ENCODE measurements at places on chromosomes 6 and 20.
A peak's percentile ranks its signal among the peaks of the same experiment; 100 is the strongest.

GRCh38 chr20:5881703-5882102, 68.6 kb downstream of the TRMT6 start:
- DNase-seq, result no peak

DNA sequence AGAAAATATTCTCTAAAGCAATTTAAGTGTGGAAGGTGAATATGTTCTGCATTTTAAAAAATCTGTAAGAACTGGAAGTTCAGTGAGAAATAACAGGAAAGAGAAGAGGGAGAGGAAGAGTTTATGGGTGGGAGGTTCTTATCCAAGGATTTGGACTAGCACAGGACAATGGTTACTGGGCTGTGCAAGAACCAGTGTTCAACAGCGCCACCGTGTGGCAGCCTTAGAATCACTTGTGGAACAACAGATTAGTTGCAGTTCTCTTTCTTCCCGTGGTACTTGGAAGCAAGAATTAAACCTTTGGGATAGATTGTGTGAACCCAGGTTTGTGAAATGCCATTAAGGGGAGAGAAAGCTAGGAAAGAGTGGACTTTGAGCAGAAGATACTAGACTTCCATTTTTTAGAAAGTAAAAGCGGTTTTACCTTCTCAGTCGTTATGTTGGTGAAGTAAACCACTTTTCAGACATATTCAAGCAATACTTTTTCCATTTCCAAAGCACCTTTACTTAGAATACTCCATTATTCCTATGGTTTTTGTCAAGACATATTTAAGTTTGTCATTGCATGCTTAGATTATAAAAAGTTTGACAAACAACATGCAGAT, 436.7 kb downstream of the RNF144B start:
- peak; percentile 41 for DNase-seq

DNA sequence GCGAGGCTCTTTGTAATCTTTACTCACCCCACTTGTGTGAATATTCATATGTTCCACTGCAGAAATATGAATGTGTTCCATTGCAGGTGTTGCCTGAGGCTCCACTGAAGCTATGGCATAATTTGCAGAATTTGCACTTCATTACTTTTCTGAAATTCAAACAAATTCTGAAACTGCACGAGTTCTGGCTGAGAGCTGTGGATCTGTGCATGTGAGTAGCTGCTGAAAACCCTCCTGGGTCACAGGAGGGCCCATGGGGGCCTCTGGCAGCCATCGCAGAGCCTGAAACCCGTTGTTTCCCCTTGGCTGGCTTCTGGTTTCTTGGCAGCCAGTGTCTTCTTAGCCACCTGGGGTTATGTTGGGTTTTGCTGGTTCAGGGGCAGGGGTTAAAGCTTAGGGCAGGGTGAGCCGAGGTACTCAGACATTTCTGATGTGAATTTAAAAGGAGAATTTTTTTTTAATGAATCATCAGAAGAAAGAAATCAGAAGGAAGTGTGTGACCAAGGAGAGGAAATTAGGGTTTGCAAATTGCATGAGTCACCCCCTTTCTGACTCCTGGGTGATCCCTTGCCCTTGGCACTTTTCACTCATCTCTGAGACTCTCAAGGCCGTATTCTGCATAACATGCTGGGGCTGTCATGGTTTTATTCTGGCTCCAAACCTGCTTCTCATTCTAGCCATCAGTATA, 40.6 kb downstream of the TOX2 start:
- peak; percentile 94 for DNase-seq

- no peak for DNase-seq
These were observed 33.5 kb downstream of the DACT2 start for GRCh38 chr6:168286116-168286515.

DNA sequence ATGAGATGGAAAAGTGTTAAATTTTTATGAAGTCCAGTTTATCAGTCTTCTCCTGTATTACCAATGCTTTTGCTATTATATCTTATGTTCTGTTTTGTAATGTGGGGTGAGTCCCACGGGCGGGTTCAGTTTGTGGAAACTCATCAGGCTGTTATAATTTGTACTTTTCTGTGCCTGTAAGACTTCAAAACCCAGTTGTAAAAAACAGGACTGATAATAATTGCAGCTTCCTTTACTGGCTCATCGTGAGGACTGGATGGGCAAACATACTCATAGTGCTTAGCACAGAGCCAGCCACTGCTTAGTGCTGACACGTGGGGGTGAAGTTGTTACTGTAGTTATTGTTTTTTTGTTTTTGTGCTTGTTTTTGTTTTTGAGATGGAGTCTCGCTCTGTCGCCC, 45.6 kb downstream of the TGM2 start:
- no peak for DNase-seq

GRCh38 chr6:80376411-80376810, 269.9 kb downstream of the BCKDHB start:
- DNase-seq, result no peak

DNA sequence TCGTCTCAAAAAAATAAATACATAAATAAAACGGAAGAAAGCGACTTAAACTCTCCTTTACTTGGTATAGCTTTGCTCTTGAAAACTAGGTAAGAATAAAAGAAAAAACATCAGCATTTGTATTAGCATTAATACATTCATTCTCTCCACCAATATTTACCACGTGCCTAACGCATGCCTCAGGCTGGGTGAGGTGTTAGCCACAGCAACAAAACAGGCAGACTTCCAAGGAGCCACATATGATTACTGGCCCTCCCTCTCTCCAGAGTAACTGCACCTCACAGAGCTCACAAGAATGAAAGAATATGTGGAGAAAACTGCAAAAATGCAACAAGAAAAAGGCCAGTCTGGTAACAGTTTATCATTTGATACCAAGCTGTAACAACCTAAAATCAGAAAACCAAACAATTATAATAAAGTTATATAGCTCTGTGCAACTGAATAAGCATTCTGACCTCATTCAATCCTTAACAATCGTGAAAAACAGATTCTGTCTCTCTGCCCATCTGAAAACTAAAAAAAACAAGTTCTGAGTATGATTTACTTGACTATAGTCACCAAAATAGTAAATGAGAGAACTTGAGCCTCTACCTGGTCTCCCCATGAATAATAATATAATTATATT, 5.2 kb downstream of the NAPB start:
- peak; percentile 22 for DNase-seq

GRCh38 chr6:4743926-4744325, 32.3 kb upstream of the CDYL start:
- DNase-seq, result no peak

DNA sequence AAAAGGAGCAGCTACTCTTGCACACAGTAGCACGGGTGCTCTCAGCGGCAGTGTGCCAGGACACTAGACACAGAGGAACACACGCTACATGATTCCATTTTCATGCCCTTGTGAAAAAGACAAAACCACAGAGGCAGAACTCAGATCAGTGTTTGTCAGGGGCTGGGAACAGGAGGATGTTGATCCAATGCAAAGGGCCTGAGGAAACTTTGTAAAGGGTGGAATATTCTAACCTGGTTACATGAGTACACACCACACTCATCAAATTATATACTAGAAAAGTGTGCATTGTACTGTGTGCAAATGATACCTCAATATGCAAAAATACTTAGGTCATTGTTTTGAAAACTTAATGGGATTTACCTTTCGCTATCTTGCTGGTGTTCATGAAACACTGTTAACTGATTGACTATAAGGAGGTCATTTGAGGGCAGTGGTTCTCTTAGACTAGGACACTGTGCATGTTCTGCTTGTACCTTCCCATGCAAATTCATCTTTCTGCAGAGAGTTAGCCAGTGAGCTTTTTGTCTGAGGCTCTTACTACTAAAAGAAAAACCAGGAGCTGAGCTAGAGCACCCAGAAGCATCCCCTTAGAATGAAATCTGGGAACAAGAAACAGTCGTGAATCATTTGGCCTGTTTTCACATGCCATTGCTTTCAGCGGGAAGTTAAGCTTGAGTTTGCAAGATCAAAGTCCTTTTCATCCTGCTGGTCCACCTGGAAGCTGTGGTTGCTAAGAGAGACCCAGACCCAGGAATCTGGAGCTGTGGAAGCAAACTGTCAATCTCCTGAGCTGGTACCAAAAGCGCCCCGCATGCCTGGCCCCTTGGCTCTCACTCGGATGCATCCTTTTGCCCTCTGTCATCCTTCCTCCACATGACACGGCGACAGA, 204.8 kb downstream of the TTLL2 start:
- DNase-seq, result peak; percentile 2

DNA sequence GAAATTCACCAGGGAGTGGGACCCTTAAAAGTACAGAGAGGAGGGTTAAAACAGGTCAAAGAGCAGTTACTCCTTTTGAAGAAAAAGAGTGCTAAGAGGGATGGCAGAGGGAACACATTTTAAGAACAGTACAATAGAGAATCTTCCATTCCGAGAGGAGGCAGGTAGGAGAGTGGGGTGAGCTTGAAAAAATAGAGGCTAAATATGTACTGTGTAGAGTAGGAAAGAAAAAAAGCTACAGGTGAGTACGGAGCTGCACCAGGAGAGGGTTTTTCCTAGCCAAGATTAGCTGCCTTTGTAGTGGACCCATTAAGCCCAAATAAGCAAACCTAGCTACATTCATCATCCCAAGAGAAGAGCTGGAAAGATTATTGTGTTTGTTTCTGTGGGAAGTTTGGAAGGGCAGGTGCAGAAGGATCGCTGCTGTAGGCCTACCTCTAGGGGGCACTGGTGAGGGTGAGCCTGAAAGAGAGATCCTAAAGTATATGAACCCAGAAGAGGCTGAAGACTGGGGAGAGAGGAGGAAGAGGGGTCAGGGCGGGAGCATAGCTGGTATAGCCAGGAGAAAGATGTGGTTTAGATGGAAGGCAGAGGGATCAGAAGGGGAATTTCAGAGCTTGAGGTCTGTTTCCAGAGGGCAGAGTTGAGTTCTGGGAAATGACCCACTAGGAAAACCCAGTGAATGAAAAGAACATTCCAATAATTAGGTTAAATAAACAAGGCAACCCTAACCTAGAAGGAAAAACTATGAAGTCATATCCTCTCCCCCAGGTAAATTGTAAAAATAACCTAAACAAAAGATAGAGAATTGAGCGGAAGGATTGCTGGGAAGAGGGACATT, 50.2 kb upstream of the HINT3 start:
- peak; percentile 43 for DNase-seq

DNA sequence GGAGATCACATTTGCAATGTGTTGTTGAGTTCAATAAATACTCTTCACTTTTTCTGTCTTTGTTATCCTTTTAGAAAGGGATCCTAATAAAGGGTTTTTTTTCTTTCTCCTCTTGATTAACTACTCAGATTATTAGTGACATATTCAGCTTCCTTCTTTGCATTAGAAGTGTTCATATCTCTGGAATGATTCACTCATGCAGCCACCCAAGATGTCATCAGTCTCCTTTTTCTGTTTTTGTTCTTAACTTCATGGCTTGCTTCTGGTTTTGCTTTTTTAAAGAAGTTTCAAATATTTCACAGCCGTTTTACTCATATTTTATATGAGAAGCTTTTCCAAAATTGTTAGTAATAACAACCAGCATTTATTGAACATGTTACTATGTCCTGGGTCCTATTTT, 187.6 kb downstream of the TMEM242 start:
- no peak for DNase-seq

DNA sequence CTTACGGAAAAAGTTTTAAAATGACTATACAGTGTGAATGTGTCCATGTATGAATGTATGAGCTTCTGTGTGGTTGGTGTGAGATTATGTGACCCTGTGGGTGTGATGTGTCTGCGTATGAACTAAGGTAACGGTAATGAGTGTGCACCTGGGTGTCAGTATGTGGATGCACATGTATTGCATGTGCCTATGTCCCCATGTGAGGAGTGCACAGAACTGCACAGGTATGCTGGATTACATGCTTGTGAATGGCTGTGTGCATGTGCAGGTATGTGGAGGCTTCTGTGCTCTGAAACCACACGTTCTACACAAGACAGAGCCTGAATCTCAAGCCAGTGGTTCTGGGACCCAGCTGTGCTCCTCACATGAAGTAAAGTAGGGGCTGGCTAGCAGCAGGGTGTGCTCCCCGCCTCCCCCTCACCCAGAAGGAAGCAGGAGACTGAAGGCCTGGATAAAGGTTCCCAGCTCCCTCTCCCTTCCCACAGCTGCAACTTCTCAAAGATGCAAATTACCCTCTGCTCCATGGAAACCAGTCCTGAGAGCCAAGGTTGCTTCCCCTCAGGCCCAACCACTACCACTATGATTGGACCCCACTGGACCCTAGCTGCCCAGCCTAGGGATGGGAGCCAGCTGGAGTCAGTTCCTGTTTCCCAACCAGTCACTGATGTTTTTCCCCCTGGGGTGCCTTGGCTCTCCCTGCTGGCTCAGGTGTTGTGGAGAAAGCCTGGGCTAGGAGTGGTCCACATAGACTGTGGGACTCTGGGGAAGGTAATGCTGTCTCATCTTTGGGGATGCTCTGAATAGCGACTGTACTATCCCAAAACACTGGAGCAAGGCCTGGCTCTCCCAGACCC, 24.8 kb upstream of the SPDEF start:
- DNase-seq, result no peak

DNA sequence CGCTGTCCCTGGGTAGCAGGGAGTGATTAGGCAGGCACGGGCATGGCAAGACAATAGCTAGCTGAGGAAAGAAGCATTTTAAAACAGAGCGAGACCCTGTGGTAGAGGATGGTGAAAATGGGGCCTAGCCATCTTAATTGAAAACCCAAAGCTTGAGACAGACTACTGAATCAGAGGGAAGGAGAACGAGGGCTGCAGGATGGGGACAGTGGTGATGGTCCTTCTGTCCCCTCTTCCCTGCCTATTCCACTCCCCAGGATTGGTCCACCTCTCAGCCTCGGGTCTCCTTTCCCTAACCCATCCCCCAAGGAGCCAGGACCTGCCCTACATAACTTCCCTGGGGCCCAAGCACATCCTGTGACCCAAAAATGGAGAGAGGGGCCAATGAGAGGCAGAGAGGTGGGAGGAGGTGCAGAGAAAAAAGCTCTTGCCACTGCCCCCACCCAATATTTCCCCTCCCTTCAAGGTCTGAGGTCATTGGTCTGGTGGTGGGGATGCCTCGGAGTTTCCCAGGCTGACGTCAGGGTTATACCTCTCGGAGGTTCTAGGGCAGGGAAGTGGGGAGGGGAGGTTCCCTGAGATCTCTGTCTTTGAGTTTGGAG, 884 bp upstream of the CUTA start:
- DNase-seq, result peak; percentile 30
